Activated CD4-positive, alpha-beta memory T cell treated with anti-CD3 and anti-CD28 coated beads, Interleukin-2, amount 10 ng/mL, durations not matched to agents 7 days and 5 days (primary cell): ENCODE measurements at places on chromosomes 11 and 22. TPM values are rescaled to one million over a fixed set of nuclear protein-coding genes. Genes with fewer than 3 reads are reported as not detected.

GRCh38 chr11:31397239-31397834 lies 27.7 kb downstream of the DNAJC24 start:
- no peak for DNase-seq

DNA sequence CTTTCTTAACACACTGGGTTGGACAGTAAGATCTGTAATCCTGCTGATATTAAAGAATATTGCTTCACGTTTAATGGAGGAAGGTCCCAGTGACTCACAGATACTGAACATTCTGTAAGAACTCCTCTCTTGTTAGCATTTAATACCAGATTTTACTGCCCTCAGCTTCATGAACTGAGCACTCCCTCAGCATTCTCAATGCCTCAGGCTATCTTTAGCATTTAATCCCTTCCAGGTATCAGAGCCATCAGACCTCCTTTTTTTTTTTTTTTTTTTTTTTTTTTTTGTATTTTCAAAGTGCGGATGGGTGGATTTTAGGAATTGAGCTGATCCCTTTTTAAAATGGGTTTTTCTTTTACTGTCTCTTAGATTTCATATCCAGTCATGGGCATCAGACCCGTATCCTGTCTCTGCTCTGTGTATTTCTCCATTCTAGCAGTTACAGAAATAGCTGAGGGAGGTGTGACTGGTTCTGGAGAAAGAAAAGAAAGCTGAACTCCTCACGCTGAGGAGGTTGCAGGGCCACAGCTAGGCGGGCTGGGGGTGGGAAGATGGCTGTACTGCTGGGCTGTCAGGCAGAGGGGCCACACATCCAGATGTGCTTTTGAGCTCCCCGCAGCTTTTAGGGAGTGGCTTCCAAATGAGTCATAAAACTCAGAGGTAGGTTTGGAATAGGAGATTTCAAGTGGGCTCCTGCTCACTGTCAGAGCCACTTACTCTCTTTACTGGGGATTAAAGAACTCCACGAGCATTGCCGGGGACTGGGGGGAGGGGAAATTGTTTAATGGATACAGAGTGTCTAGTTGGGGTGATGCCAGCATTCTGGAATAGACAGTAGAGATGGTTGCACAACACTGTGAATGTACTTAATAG lies 97.0 kb downstream of the SYT9 start:
- no peak for DNase-seq

DNA sequence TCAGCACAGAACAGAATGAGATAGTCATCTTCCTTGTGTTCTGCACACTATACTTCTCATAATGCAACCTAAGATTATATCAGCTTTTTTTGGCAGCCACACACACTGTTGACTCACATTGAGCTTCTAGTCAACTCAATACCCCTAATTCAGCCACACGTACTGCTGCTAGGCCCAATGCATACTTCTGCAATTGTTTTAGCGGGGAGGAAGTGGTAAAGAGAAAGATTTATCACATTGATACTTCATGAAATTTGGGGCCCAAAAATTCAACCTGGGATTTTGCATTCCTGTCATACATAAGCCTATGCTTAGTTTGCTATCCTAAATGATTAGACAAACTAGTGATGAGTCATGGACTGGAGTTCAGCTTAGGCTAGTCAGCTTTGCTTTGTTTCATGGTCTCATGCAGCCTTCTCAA lies 8.6 kb upstream of the UPB1 start:
- peak; percentile 42 for DNase-seq

DNA sequence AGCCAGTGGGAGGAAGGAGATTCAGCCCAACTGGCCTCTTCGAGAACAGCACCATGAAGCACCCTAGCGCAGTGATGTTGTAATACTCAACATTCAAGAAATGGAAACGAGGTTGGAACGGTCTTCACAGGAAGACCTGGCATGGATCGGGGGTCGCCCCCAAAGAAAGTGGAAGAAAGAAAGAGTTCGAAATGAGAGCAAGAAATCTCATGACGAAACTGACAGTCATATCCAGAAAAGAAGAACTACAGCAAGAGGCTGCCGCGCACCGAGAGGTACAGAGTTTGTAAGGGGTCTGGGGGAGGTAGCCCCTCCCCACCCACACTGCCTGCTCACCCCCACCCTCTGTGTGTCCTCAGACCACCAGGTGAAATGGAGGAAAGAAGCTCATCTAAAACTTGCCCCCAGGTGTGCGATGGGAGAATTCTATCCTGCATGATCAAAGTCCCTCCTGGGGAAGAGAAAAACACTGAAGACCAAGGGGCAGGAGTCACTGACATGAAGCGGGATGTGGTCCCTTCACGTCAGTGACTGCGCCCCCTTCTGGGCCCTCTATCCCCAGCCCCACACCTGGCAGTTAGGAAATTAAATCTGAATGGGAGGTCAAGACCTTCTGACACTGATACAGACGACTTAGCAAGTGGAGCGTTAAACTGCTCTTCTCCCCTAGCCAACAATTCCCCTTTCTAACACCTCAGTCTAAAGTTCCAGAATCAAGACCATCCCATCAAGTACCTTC lies 52.9 kb upstream of the SPATA19 start:
- peak; percentile 14 for DNase-seq

The FAM83F gene
- total RNA-seq: not detected

DNA sequence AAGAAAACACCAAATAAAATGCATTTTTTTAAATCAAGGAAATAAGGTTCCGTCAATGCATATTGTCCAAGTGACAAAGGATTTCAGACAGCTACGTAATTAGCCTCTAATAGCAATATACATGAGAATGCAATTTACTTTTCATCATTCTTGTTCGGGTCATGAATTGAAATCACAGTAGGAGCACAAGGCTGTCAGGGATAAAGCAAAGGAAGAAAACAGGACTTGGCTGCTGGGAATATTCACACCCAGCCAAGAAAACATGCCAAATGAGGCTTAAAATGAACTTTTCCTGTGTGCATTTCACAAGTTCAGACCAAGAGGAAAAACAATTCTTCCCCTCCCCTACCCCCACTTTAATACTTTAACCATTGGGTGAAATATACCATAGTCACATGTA lies 188.6 kb downstream of the CWF19L2 start:
- no peak for DNase-seq

DNA sequence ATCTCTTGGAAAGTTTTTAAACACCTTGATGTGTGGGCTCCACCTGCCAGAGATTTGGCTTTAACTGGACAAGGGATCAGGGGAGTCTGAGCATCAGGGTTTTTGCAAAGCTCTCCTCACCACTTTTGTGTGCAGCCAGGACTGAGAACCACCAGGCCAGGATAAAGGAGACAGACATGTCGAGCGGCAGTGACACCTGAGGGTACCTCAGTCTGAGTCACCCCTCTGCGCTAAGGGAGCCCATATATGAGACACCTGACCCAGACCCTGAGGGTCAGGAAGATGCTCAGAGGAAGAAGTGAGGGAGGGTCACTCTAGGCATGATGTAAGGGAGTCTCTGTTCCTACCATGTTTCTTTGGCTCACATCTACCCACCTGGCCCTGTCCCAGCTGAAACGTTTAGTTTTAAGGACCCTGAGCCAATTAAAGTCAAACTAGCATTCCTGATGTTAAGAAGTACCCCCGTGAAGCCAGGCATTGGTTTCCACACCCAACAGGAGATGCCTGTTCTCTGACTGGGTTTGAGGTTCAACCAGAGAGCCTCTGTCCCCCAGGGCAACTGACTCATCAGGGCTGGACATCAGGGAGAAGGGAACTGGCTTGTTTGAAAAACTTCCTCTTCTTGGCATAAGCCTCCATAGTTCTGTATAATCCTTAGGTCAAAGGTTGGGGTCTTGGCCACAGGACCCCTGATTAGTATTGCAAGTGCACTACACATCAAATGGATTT lies 72.4 kb upstream of the BIRC3 start:
- DNase-seq: no peak

DNA sequence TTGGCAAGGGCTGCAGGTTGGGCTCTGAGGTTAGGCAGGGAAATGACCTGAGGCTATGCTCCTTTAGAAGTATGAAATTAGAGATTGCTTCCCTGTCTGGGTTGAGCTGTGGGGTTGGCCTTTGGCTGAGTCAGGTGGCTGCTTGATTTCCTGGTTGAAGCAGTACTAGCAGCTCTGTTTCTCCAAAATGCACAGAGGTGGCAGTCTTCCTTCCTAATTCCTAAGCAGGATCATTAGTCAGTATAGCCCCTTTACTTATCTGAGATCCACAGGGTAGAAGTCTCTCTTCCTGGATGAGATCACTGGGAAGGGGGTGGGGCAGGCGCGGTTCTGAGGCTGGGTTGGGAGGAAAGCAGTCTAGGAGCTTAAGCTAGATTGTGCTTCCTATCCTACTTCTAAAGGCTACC lies 1917.5 kb downstream of the LRRC4C start:
- DNase-seq: no peak

GRCh38 chr11:131373095-131373725 lies 2.8 kb downstream of the NTM start:
- DNase-seq: no peak

- DNase-seq: no peak
These were observed 10.3 kb upstream of the RNF141 start for GRCh38 chr11:10551290-10551592.

The C11orf16 gene
- total RNA-seq: not detected

DNA sequence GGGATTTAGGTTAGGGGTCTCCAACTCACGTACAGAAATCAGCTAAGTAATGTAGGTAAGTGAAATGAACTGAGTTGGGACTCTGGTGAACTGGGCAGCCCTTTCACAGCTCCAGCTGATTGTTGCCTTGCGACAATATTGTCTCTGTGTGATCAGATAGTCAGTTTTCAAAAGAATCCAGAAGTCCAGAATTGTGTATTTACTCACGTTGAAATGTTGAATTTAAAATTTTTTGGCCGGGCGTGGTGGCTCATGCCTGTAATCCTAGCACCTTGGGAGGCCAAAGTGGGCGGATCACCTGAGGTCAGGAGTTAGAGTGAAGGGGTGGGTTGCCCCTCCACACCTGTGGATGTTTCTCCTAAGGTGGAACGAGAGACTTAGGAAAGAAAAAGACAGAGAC lies 18.8 kb upstream of the WDR74 start:
- DNase-seq: no peak

DNA sequence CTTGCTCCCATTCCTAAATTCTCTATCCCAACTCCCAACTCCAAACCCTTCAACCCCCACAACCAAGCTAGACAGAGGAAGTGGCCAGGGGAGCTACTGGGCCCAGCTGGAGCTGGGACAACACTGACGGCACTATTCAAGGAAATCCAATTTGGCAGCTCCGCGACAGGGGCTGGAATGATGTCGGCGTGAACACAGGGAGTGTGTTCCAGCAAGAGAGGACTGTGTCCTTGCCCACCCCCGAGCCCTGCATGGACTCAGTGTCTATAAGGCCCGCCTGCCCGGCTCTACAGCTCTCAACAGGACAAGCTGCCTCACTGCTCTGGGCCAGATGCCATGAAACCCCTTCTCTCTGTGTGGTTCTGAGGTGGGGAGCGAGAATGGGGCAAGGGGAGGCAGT lies 11.3 kb downstream of the PCSK7 start:
- no peak for DNase-seq

GRCh38 chr22:33504941-33505625 lies 415.2 kb downstream of the LARGE1 start:
- DNase-seq: no peak

GRCh38 chr11:18243783-18244362 lies 4.6 kb downstream of the SAA2 start:
- peak; percentile 76 for DNase-seq

- peak; percentile 66 for DNase-seq
These were observed 546 bp downstream of the DRAP1 start for GRCh38 chr11:65919573-65920371.

- DNase-seq: peak; percentile 63
These were observed 1.2 kb upstream of the ARHGEF12 start for GRCh38 chr11:120334894-120335462.
